Right ventricle myocardium inferior (tissue), 1 donor: ENCODE measurements at places on chromosomes 5 and 9. TPM values are rescaled to one million over a fixed set of nuclear protein-coding genes. Genes with fewer than 3 reads are reported as not detected.

GRCh38 chr5:65084795-65085515, 316.2 kb downstream of the CWC27 start:
- no peak for DNase-seq

DNA sequence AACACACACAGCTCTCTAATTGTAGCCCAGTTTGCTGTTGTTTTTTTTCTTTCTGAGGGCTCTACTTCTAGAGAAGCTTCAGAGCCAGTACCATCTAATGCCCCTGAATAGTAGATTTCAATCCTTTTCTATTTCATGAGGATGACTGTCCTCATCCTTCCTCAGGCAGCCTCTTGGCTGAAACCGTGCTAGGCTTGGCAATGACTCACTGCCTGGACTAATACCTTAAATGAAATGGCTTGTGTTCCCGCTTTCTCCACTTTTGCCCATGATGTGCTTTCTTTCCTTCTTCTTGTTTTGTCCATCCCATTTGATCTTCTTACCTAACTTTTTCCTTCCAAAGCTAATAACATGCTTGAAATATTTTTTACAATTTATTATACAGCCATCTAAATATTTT, 80.1 kb downstream of the ITGA1 start:
- DNase-seq, result no peak

DNA sequence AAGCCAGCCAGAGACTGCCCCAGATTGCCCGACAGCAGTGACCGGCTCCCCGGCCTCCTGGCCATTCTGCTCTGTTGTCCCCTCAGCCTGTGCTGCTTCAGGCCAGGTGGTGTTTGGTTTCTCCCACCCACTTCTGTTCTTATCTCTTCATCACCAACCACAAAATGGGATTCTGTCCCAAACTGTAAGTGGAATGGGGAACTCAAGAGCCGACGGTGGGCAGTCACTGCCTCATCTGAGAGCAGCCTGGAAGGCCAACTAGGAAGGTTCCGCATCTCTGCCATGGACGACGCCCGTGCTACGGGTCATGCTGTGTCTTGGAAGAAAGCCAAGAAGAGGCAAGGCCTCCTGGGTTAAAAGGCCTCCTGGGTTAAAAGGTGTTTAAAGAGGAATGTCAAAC, 219.0 kb upstream of the PIK3R1 start:
- DNase-seq, result no peak

DNA sequence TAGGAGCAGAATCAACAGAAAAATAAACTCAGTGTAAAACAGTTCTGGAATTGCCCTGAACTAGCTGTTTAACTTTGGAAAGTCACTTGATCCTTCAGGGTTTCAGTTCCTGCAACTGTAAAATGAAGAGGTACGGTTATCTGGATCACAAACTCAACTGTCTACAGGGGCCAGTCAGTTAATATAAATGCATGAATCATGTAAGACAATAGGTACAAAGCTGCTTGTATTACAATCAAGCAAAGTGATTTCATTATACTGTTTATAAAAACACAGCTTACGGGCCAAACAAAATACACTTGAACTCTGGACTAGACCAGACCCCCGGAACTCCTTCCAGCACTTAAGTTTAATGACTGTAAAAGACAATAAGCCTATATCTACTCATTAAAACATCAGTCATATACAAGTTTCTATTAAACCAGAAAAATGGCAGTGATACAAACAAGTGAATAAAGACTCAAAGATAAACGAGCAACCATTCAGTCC, 73.0 kb downstream of the MRPS27 start:
- DNase-seq, result no peak

- no peak for DNase-seq
These were observed 580.5 kb upstream of the SGCD start for GRCh38 chr5:155746367-155747038.

- no peak for DNase-seq
These were observed 509.7 kb upstream of the CLINT1 start for GRCh38 chr5:158368686-158369085.

DNA sequence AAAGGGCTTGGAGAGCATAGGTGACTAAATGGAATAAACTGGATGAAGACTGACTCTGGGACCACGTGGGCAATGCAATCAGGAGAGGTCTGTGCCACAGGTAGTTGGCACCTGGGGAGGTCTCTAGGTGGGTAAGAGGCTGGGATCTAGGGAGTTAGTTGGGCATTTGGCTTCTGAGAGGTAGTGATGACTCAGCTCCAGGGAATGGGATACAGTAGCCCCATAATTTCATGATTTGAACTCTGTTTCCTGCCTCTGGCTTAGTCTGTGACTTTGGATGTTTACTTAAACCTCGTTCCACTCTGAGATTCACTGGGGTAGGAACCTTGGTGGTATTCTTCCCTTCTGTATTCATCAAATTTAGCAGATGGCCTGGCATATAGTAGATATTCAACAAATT, 240.8 kb downstream of the KIF4B start:
- no peak for DNase-seq

DNA sequence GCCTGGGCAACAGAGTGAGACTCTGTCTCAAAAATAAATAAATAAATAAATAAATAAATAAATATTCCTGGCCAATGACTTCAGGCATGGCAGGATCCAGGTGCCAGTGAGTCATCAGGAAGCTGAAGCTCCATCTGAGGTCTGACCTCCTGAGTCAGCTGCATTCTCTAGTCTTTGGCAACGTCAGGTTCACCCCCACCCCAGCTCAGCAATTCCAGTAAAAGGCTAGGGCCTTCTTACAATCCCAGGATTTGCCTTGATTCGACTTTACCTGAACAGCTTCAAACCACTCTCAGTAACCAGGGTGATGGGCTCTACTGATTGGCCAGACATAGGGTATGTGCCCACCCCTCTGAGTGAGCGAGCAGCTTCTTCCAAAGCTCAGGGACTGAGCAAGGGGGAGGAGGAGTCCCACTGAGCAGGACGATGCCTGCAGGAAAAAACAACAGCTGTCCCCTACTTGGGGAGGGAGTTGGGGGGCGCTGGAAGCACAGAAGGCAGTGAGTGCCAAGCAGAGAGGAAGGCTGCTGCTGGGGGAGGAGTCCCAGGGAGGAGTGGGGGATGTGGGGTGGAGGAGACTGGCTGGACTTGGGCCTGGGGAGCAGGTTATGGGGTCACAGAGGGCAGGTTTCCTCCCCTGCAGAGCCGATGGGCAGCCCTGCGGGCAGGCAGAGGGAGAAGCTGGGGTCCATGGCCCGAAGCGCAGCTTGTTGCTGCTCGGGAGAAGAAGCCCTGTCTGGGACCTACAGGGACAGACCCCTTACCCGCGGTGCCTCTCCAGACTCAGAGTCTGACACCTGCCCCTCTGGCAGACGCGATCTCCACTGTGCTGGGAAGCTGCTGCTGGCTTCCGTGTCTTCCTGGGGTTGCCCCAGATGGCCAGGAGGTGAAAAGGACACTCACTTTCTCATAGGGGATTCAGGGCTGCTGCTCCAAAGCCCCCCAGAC, 25.9 kb upstream of the UNC5A start:
- DNase-seq, result no peak

DNA sequence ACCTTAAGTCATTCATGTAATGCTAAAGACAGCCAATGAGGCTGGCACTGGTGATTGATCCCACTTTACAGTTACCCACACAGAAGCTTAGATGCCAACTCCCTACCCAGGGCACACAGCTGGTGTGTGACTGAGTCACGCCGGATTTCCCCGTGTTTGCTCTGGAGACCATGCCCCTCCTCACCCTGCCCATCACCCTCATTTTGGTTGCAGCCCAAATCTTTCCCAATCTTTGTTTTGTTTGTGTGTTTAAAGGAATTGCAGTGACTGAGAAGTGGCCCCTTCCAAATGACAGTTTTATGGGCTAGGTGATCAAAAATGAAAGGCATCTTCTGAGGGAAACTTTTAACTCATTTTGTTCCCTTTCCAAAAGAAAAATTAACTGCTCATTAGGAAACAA, 10.9 kb downstream of the FBXL7 start:
- DNase-seq, result no peak

- DNase-seq, result no peak
These were observed 22.6 kb upstream of the MELK start for GRCh38 chr9:36550135-36550534.

DNA sequence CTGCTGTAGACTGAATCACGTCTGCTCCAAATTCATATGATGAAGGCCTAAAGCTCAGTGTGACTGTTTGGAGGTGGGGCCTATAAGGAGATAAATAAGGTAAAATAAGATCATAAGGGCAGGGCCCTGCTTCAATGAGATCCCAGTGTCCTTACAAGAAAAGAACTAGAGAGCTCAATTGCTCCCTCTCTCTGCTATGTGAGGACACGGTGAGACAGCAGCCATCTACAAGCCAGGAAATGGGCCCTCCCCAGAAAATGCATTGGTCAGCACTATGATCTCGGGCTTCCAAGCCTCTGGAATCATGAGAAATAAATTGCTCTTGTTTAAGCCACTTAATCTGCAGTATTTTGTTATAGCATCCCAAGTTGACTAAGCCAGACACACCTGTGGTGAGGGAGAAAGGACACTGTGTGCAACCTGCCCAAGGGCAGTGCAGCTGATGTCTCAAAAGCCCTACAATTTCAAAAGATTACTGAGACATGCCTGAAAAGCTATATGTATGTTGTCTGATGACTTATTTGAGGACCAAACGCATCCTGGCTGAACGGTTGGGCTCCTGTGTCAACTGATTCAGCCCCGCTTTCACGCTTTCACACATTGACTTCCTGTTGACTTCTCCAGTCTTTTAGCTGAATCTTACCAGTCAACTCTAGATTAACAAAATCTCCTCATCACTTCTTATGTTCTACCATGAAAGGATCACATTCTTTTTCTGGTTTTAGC, 13.2 kb downstream of the GZMK start:
- no peak for DNase-seq

DNA sequence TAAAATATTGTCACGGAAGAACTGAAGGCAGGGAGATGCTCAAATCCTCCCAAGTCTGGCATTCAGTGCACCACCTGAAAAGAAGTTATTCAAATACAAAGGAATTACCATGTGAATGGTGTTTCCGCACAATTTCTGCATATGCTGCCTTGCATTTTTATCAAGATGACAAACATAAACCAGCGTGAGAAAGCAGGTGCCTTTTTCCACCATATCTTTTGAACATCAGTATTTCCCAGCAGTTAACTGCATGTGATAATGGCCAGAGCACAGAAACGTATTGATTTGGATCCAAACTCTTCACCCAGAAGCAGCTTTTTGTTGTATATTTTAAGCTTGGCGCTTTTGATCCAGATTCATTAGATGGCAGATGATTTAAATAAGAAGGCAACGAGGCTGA, 808.0 kb downstream of the TLE1 start:
- DNase-seq, result no peak

- no peak for DNase-seq
These were observed 351.5 kb downstream of the MED10 start for GRCh38 chr5:6026766-6027406.

GRCh38 chr5:154722936-154723335, 32.2 kb upstream of the LARP1 start:
- no peak for DNase-seq

GRCh38 chr9:130089141-130089540, 35.4 kb downstream of the GPR107 start:
- no peak for DNase-seq

- DNase-seq, result no peak
These were observed 1.6 kb downstream of the CRAT start for GRCh38 chr9:129108805-129109536.

DNA sequence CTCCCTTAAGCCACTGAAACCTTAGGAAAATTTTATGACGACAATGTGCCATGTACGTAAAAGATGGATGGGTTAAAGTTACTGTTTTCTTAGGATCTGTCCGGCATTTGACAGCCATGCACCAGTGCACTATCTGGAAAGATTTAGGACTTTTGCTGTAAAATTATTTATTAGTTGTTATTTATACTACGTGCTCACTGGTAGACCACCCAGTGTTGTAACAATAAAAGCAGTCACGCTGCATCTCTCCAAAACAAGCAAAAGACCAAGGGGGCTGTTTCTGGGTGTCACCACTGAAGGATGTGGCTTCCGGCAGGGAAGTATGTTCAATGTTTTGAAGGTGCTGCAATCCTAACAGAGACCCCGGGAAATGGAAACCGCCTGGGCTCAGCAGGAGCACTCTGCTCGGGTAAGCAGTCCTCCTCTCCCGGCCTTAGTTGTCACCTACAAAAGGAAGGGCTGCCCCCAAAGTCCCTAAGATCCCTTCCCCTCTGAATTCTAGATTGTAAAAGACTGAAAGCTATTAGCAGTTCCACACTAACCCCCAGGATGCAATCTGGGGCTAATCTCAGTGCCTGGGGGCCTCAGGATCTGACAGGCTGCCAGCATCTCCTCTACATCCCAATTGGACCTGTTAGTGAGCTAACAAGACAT, 38.6 kb downstream of the SAXO1 start:
- no peak for DNase-seq

GRCh38 chr9:99235926-99236634, 14.0 kb downstream of the SEC61B start:
- no peak for DNase-seq

DNA sequence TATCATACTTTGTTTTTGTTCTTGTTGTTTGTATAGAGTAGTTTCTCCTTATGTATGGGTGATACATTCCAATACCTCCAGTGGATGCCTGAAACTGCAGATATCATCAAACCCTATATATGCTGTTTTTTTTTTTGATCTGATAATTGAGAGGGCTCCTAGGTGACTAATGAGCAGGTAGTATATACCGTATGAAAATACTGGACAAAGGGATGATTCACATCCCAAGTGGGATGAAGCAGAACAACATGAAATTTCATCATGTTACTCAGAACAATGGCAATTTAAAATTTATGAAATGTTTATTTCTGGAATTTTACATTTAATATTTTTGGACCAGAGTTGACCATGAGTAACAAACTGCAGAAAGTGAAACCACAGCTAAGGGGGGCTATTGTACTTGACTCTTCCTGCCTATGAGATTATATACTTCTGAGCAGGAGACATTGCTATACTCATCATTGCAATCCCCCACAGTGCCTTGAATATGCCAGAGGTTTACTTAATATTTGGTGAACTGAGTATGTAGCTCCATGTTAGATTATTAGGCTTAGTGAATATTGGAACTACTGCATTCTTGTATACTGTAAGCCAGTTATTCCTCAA, 258.7 kb upstream of the FBXL7 start:
- no peak for DNase-seq

- DNase-seq, result peak; percentile 88
These were observed 12.3 kb downstream of the TLE4 start for GRCh38 chr9:79583952-79584654.

DNA sequence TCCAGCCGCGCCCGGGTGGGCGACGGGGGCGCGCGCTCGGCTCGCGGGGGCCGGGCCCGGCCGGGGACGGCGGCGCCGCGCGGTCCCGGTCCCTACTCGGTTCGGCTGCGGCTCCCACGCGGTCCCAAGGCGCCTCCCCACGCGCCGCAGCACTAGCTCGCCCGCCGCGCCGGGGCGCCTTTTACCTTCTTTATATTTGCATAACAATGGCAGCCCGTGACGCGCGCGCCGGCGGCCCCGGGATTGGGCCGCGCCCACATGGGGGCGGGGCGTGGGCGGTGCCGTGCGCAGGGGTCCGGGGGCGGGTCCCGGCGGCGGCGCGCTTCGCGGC, at the start of gene NRARP:
Gene NRARP, minus strand, starts transcription at position 154 of the 331 bp plus-strand sequence. CDS start 343 bp downstream, outside the sequence.
- peak; percentile 96 for DNase-seq

GRCh38 chr9:25964239-25964638, 286.0 kb upstream of the TUSC1 start:
- DNase-seq, result no peak

The LVRN gene
- total RNA-seq, result 1.3 TPM

The PCDHB14 gene
- 4.1 TPM for total RNA-seq

The TEK gene
- total RNA-seq, result 21.1 TPM

The NR6A1 gene
- 1.2 TPM for total RNA-seq

The SLC36A2 gene
- 0.60 TPM for total RNA-seq

The STKLD1 gene
- 0.27 TPM for total RNA-seq

The ZFP2 gene
- 0.70 TPM for total RNA-seq

The TMEM252 gene
- not detected for total RNA-seq

The SGCD gene
- 75.2 TPM for total RNA-seq

The CER1 gene
- not detected for total RNA-seq

The POU5F2 gene
- total RNA-seq, result 0.32 TPM

The PDE4D gene
- total RNA-seq, result 36.7 TPM

The ABLIM3 gene
- 134 TPM for total RNA-seq
